ENCODE measurements at places on chromosomes 2 and 18.

- DNase-seq = no peak
Measured at GRCh38 chr2:128472789-128473174, 154.1 kb upstream of the HS6ST1 start.

GRCh38 chr2:217387776-217388387 is 528.0 kb upstream of the TNP1 start:
- DNase-seq = no peak

DNA sequence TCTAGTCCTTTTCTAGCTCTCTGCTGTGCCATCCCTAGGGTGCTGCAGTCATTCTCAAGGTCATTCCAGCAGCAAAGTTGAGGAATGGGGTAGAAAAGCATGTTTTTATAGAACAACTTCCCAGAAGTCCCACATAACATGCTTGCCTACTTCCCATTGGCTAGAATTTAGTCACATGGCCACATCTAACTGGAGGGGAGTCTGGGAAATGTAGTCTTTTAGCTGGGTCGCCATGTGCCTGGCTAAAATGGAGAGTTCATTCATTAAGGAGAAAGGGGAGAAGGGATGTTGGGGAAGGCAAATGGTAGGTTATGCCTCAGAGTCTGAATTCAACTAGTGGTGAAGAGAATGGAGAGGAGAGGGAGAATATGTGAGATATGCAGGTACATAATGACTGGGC is 85.7 kb downstream of the SLC4A3 start:
- peak; percentile 15 for DNase-seq

GRCh38 chr2:128388499-128388941 is 69.9 kb upstream of the HS6ST1 start:
- no peak for DNase-seq

DNA sequence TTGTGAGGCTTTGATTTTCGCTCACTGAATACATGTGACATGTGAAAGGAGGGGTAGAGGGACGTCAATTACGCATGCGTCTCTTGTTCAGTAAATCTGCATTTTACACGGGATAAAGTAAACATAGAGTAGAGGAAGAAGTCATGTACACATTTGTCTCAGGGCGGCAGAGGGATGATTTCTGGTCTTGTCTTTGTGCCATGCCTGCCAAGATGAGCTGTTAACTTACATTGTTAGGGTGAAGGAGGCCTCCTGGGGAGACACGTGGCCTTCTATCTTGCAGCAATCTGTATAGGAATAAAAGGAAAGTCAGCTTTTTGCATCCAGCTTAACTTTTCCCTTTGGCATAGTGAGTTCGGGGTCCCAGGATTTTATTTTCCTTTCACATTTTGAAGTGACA is 106.3 kb downstream of the LDLRAD4 start:
- no peak for DNase-seq

DNA sequence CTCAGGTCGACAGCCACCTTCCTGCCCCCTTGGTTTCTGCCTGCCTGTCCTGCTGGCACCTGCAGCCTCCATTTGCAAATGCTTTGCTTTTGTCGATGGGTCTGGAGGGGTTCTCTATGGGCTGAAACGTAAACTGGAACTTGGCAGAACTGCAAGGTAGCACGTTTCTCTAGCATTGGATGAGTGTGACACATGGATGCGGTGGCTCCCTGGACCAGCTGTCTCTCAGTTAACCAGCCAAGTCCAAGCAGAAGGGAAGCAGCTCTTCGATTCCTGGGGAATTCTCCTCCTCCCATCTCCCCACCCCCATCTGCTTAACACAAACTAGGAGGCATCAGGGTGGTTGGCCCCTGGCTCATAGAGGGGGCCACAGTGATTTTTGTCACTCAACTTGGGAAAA is 57.3 kb downstream of the ITGB1BP1 start:
- peak; percentile 97 for DNase-seq

- DNase-seq = no peak
Measured at GRCh38 chr2:171965661-171966060, 34.1 kb upstream of the METAP1D start.

DNA sequence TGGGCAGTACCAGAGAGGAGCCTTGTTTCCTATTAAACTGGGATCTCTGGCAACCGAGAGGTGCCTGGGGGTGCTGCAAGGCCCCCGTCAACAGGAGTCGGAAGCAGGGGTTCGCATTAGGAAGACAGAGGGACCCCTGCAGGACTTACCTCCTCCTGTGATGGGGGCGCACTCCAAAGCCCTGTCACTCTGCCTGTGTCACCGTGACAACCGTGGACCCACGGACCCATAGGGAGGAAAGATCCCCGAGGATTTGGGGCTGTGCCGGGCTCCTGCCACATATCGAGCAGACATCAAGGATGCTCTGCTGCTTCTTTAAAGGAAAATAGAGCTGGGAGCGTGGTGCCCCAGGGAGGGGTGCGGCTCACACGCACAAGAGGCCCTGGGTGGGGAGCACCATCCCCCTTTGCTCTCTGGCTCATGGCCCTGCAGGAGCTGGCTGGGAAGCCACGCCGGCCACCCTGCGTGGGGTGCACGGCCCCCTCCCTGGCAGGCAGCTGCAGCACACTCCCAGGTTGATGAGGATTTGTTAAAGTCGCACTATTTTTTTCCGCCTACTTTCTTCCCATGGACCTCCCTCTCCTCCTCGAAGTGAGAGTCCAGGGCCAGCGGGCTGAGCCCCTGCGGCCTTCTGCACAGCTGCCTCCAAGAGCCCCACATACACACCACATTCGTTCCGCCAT is 167.5 kb downstream of the TWIST2 start:
- no peak for DNase-seq

GRCh38 chr2:129762386-129763189 is 216.9 kb upstream of the RAB6C start:
- DNase-seq = no peak

Data from NCI-H1694 (cell line).